NCI-H2081 (cell line): ENCODE measurements at places on chromosomes 5 and 9.

GRCh38 chr9:127886401-127886972 lies 9.0 kb upstream of the AK1 start:
- DNase-seq, result no peak

DNA sequence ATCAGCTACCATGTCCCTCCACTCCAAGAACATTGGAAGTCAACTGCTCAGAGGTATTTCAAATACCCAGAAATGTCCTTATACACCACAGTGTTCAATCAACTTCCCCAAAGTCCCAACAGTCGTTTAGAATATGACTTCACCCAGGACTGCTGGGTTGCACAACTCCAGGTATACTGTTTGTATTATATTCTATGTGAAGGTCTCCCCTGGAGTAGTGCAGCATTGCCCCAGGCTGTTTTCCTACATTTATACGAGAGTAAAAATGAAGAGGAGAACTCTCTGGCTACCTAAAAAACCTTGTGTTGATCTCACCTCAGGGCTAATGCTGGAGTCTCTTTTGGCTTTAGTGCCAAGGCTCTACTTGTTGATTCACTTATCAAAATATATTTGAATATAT lies 183.6 kb upstream of the MAP3K1 start:
- DNase-seq, result no peak

DNA sequence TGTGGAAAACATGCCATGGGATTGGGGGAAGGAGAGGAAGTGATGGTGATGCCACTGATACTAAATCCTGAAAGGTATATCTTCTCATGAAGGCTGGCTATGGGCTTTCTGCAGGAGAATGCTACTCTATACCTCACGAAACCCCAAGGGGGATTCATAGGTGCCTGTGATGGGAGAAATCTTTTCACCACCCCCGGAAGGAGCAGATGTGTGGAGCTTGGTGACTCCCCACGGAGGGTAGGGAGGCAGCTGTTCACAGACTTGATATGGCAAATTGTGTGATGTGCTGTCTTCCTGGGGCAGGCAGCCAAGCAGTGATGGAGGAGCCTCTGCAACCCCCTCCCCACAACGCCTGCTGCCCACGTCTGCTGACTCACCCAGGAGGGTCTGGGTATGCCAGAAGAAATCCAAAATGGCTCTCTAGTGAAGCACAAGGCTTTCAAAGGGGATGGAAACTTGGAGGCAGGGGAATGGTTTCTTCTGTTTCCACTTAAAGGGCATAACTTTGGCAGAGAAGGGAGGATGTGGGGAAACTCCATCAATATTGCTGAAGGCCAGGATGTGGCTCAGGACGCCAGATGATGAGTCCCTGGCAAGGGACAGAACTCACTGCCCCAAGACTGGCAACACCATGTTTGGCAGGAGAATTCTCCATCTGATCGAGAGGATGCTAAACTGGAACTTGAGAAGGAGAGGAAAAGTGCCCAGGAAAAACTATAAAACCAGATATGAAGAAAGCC lies 188.3 kb downstream of the GABBR2 start:
- DNase-seq, result no peak

GRCh38 chr5:163386352-163386751 lies 51.0 kb upstream of the CCNG1 start:
- DNase-seq, result no peak

GRCh38 chr5:65771266-65771665 lies 49.3 kb downstream of the NLN start:
- DNase-seq, result no peak

GRCh38 chr5:133387091-133387490 lies 225.2 kb downstream of the FSTL4 start:
- DNase-seq, result no peak

DNA sequence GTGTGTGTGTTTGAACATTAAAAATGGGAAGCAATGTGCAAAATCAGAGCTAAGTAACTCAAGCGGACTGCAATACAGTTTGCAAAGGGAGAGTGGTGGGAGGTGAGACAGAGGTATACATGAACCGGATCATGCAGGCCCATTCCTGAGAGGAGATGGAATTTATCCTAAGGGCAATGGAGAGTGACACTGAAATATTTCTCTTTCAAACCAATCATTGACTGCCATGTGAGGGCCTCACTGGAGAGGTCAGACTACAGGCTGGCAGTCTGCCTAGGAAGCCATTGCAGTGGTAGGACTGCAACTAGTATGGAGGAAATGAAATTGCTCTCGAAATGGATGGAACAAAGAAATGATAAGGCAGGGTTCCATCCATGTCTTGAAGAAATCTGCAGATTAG lies 34.8 kb downstream of the TNFSF15 start:
- no peak for DNase-seq

GRCh38 chr9:91067306-91067860 lies 265.8 kb downstream of the SYK start:
- DNase-seq, result no peak

- no peak for DNase-seq
These were observed 5.0 kb upstream of the CXXC5 start for GRCh38 chr5:139642891-139643871.

DNA sequence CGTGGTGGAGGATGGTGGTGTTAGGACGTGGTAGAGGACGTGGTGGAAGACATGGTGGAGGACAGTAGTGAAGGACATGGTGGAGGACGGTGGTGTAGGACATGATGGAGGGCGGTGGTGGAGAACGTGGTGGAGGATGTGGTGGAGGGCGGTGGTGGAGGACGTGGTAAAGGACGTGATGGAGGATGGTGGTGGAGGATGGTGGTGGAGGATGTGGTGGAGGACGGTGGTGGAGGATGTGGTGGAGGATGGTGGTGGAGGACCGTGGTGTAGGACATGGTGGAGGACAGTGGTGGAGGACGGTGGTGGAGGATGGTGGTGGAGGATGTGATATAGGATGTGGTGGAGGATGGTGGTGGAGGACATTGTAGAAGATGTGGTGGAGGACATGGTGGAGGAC lies 67.6 kb downstream of the S1PR3 start:
- no peak for DNase-seq
